NCI-H510A (cell line): ENCODE measurements at places on chromosomes 4 and X.

DNA sequence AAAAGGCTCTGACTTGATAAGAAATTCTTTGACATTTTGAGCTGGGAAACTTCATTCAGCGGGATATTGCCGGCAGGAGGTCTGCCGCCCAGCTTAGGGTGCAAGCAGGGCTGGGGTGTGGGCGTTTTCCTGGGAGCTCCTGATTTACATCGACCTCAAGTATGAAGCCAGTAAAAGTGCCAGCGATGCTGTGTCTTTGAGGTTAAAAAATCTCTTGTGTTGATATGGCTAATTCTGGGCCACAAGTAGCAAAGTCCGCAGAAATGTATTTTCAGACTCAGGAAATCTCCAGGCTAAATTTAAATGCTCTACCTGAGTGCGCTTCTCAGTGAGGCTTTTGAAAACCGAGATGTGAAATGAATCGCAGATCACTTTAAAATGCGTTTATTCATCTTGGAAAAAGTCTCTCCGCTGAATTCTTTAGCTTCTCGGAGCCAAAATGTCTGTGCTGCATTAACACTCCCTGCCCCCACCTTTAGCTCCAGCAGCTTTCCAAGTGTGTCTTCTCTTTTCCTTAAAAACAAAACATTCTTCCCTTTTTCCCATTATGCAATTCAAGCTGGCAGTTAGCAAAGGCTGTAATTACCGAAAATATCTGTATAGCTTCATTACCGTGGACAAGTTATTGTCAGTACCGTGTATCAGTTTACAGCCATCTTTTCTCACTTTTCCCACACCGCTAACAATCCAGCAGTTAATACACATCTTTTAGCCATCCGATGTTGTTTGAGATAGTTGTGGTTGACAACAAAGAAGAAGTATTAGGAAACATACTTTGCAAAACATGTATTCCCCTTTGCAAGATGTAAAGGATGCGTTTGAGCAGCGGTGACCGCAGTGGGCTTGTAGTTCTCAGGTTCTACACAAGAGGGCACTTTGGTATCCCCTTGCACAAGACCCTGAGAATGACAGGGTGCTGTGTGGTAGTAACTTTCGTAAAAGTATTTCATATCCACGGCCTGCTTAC is 136.0 kb upstream of the STX18 start:
- no peak for DNase-seq

- DNase-seq: no peak
These were observed 418.0 kb upstream of the PITX2 start for GRCh38 chr4:111040904-111041303.

DNA sequence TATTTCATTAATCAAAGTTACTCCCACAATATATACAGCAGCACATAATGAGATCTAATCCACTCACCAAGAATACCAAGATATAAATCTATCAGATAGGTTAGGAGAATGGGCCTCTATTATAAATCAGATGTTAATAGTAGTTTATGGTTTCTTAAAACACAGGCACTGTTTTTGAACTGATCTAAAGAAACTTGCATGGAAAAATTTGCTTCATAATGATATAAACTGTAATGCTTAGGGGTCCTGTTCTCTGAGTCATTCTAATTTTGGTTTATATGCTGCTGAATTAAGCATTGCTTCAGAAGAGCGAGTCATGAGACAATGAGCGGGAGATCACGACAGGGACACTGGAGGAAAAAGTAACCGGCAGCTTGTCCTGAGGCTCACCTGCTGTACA is 113.3 kb upstream of the OTUD4 start:
- DNase-seq: no peak

DNA sequence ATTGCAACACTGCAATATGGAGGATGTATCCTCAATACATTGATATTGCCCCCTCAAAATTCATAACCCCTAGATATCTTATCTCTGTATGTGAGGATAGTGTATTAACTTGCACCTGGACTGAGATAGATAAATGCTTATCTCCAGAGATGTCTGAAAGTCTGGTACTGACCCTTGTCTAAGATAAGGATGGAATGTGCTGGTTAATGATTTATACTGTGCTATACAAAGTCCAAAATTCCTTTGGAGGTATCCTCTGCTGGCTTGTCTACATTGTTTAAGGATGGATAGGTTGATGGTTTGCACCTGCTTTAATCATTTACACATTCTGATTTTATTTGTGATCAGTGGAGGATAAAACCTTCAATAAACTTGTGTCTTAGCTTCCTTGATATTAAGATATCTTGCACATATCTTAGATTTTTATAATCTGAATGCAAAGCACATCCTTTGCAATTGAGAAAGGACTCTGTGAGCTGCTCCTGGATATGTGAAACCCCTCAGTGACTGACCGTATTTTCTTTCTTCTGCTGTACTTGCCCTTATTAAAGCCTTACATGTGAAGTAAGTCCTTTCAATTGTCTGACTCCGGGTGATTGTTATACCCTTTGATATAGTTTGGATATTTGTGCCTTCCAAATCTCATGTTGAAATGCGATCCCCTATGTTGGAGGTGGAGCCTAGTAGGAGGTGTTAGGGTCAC is 430.3 kb upstream of the MAOA start:
- no peak for DNase-seq

GRCh38 chr4:27020203-27020602 is 159.6 kb downstream of the STIM2 start:
- DNase-seq: no peak

DNA sequence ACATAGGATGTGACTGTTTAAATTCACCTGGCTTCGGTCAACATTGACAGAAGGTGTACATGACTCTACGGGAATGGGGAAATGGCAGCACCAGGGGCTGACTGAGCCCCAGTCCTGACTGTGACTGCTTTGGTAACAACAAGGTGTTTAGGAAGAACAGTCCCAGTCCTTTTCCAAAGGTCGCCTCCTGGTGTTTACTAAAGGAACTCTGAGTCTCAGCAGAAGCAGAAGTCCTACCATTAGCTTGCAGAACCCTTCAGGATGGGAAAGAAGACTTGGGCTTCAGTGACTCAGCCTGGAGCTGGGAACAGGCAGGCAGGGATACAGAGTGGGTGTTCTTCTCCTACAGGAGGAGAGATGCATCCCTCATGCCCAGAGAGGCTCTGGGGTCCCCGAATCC is 103.3 kb downstream of the MGST2 start:
- no peak for DNase-seq

- DNase-seq: peak; percentile 20
These were observed 663 bp upstream of the USP53 start for GRCh38 chr4:119211867-119212233.

DNA sequence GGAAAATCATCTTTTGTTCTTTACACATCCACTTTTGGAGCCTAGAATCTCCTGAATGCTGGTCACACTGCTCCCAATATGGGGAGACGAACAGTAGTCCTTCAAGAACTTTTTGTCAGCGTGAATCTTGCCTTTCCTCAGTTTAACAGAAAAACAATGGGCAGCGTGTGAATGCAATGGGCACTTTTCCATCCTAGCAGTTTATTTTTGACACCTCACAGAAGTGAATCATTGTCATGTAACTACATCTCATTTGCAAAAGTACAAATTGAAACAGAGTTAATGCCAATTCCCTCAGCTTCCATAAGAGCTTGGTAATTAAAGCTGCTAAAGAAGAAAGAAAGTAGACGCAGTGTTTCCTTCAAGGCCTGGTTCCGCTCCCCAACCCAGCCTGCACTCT is 85.5 kb downstream of the DRD5 start:
- no peak for DNase-seq

GRCh38 chr4:10035130-10035529 is 13.8 kb upstream of the SLC2A9 start:
- no peak for DNase-seq
